Stimulated activated CD4-positive, alpha-beta T cell treated with anti-CD3 and anti-CD28 coated beads, Interleukin-1b, Interleukin-23, amount 100 ng/mL, for 24 hours (primary cell): ENCODE measurements at places on chromosomes 4 and X.

GRCh38 chr4:72110886-72111285 lies 79.1 kb downstream of the NPFFR2 start:
- DNase-seq, result no peak

DNA sequence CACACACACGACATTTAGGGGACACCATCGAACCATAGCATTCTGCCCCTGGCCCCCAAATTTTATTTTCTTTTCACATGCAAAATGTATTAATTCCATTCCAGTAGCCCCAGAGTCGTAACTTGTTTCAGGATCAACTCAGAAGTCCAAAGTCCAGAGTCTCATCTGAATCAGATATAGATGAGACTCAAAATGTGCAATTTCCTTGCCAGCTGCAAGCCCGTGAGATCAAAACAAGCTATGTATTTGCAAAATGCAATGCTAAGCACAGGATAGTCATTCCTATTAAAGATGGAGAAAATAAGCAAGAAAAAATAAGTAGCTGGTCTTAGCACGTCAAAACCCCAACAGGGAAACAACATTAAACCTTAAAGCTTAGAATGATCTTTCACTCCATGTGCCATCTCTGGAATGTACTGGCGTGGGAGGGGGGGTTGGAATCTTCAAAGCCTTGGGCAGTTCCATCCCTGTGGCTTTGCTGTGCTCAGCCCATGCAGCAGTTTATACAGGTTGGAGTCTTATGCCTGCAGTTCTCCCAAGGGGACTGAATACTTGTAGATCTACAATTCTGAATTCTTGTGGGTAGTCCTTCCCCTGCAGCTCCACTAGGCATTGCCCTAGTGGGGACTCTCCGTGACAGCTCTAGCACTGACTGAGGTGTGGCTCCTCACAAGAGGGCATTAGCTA lies 47.7 kb upstream of the SYTL5 start:
- DNase-seq, result no peak

GRCh38 chrX:16140448-16140847 lies 17.1 kb downstream of the GRPR start:
- no peak for DNase-seq

GRCh38 chr4:169621731-169622492 lies 1.5 kb downstream of the CLCN3 start:
- DNase-seq, result no peak

GRCh38 chrX:103540145-103540544 lies 20.9 kb upstream of the RAB40A start:
- DNase-seq, result no peak

DNA sequence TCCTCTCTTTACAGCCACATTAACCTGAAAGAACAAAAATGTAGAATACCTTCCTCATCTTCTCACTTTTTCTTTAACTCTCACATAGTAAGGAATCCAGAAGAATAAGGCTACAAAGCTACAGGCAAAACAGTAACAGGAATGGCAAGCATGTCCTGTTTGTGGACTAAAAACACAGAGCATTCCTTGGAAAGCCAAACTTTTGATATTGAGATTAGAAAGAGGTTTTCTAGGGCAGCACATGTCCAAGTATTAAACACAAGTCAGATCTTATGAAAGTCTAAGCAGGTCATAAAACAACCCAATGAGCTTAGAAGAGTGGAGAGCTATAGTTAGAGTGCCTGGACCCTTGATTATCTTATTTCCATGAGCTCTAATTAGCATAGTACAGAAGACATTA lies 58.2 kb upstream of the FAM9C start:
- DNase-seq, result no peak

- DNase-seq, result no peak
Observed at GRCh38 chr4:138688408-138689085, 327.0 kb upstream of the NOCT start.

DNA sequence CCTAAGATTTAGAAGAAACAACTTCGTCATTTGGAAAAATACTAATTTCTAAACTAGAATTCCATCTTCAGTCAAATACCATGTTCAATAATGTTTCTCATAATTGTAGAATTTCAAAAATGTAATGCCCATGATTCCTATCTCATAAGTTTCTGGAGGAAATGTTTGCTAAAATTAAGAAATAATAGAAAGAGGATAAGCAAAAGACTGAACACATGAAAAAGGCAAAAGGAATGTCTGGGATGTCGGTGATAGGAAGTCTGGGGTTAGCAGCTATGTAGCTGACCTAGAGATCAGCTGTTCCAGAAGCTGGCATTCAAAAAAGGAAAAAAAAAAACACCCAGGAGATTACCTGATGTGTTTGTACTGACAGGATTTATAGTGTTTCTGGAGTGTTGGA lies 18.9 kb upstream of the PCDH10 start:
- no peak for DNase-seq

- DNase-seq, result no peak
Observed at GRCh38 chr4:159504684-159505083, 401.8 kb downstream of the RAPGEF2 start.

DNA sequence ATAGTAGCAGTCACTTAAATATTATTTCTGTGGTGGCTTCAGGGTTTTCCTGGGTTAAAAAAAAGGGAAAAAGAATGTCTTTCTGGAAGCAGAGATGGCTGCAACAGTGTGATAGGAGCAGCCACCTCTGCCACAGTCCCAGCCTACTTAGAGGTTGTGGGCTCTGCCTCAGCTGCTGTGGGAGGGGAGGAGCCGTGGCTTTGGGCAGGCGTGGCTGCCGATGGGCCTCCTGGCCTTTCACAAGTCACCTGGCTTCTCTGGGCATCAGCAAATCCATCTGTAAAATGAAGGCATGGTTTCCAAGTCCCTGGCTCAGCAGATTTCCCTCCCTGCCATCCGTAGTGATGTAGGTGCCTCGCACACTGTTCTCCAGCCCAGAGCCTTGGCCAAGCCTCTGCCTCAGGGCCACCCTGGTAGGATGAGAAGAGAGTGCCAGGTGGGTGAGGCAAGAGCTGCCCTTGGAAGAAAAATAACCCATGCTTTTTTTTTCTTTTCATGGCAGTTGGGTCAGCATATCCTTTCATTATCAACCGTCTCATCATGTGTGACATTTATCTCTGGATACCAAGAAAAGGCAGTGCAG lies 66.1 kb downstream of the PTTG2 start:
- no peak for DNase-seq

DNA sequence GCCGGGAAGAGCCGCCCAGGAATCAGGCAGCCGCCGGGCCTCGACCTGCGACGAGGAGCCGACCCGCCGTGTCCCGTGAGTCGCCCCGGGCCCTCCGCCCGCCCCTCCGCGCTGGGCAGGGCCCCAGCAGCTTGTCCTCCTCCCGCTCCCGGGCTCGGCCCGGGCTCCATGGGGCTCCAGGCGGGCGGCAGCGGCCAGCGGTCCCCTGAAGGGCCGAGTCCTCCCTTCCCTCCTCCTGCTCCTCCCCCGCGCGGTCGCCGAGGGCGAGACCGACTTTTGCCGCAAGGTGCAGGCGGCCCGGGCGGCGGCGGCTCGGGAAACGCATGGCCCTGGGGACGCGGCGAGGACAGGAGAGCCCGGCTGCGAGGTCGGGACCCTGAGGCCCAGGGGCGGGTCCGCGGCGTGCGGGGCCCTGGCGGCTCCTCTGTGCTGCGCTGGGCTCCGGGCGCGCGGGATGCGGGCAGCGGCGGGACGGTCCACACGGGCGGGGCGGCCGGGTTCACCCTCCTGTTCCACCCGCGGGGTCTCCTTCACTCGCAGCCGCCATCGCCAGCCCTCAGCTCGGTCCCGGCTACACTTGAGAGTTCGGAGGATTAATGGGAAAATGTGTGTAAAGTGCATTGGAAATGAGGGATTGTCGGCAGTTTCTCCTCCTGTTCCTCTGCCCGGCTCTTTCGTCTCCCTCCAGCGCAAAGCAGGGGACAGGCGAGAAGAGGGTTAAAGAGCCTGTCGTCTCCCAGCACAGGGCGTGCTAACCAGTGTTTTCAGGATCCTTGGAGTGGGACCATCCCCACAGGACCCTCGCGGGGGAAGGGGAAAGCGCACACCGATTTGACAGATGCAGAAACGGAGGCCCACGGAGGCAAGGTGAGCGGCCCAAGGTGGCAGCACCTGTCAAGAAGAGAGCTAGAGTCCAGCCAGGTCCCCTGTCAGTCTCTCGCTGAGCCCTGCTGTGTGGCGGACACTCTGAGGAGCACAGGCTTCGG lies 16.6 kb upstream of the ZNF718 start:
- DNase-seq, result no peak

DNA sequence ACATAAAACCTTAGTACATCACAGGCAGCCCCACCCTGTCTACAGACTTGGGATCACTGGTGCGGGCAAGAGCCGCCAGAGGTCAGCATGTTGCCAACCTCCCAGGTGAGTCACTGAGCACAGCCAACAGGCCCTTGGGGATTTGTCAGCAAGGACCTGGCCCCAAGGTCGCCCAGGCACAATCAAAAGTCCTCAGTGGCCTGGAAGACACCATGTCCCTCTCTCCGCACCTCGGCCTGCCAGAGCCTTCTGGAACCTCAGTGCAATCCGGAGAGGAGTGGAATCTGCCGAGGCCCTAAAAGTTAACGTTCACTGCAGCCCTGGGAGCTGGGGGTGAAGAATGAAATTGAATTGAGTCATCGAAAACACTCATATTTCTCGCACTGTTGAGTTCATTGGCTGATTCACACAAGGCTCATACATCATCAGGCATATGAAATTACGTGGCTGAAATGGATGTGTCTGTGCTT lies 74.3 kb downstream of the WFS1 start:
- DNase-seq, result no peak

DNA sequence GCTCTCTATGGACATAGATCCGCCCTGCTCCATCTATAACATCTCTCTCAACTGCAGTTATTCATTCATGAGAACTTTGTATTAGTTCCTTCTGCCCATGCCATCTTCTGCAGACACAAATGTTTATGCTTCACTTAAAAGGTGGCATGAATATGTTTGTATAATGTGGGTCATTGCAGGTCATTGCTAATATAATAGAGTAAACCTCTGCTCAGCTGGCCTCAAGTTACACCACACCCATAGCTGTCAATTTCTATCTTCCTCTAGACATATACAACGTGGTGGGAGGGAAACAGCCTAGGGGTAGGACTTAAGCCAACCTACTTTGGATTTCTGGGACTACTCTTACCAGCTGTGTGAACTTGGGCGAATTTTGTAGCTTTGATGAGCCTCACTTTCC lies 129.8 kb downstream of the ATXN3L start:
- DNase-seq, result no peak

DNA sequence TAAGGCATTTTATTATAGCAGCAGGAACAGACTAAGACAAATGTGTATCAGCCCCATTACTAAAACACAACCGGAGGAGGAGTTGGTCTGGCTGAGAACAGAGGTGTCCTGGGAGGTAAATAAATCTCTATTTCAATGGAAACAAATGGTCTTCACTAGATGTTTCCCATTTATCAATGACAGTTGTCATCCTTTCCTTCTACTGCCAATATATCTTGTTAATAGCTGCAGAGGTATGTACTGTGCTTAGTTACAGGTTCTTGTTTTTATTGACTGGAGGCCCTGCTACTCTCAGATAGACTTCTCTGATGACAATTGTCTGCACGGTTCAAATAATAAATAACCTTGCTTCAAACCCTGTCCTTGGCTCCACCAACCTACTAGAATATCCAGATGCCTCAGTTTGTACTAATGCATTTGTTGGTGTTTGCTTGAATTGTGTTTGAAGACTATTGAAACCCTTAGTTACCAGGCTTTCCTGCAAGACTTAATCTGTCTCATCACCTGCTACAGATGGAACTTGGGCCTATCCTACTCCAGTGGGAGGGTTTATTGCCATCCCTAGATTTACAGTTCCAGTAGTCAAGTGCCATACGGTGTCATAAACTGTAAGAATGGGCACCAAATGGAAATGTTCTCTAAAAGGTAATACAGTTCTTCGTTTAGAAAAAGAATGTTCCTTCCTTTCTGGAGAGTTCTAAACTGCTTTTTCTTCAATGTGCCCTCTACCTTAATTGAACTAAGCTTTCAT lies 29.8 kb upstream of the HPGDS start:
- DNase-seq, result no peak

GRCh38 chrX:116873671-116874070 lies 410.9 kb upstream of the CT83 start:
- DNase-seq, result no peak

DNA sequence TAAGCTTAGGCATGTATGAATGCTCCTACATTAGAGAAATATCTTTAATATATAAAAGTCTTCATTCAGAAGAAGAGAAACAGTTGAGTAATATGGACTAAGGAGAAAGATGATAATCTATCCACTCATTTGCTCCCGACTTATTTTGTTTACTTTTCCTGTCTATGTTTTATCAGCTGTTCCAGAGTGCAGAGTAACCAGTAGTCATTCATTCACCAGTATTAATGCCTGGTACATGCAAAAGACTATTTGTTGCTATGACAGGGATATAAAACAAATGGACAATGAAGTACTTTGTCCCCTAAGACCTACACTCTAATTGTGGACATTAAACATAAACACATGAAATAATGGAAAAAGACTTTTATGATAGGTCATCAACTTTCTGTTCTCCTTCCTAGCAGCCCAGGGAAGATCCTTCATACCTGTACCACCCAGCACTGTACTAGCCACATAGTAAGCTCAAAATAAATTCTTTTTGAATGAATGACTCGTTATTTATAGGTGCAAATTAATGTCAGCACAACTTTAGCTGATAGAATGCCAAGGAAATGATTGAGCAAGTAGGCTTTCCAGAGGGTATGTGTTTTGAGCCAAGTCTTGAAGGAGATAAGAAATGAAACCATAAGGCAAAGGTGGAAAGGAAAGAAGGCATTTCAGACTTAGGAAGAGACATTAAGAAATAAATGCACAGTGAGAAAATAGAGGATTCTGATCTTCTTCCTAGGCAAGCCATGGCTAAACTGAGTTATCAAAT lies 45.0 kb upstream of the IL13RA1 start:
- DNase-seq, result no peak

- DNase-seq, result no peak
Observed at GRCh38 chr4:185405296-185405999, 8.8 kb downstream of the ANKRD37 start.

DNA sequence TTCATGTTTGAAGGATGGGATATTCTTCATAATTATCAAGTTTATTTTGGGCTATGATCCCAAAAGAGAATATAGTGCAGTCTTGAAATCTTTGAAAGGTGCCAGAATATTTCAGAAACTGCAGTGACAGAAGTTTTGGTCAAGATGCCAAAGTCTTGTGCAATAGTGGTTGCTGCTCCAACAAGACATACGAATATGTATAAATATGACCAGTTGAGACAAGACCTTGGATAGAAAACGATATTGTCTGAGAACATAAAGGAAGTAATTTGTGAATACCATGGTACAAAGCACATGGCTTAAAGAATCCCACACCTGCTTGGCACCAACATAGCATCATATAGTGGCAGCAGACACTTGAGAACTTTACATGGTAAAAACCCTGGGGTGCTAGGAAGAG lies 48.6 kb upstream of the AMELX start:
- no peak for DNase-seq

DNA sequence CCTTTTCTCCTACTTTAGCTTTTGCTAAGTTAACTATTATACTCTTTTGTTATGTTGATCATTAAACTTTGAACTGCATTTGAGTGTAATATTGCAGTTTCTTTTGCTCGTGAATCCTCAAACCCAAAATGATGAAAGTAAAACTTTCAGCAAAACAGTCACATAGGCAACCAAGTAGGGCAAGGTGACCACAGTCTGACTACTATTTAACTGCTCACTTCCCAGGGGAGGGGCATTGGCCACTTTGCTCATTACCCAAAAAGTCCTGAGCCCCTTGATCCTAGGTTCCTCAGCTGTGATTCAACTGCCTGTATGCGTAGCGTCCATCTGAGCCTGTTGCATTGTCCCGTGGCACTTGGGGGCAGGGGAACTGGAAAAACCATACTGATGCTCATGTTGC lies 17.0 kb downstream of the RBMX2 start:
- DNase-seq, result no peak

- DNase-seq, result no peak
Observed at GRCh38 chrX:154008521-154008920, 11.2 kb downstream of the IRAK1 start.

GRCh38 chr4:119581190-119581873 lies 47.3 kb downstream of the PDE5A start:
- DNase-seq, result no peak
